ENCODE measurements at places on chromosomes 2 and 18.

DNA sequence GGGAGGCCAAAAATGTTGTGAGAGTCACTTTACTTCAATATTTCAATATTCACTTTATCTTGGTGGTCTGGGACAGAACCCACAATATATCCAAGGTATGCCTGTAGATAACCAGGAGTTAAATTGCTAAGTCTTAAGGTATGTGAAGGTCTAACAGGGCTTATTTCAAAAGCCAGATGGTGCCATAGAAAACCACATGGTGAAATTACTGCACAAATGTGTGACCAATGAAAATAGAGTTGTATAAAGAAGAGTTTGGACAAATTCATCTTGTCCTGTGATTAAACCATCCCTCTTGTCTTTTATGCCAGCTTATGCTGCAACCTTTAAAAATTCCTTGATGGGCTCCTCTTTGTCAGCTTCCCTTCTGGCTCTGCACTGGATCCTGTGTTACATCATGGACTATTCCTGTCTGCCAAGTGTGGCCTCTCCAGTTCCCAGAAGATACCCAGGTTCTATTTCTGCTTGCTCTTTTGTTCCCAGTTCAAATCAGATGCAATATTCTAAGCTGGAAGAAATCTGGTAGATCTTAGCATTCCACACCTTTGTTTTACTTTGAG lies 46.8 kb downstream of the ANTXR1 start:
- DNase-seq = no peak

DNA sequence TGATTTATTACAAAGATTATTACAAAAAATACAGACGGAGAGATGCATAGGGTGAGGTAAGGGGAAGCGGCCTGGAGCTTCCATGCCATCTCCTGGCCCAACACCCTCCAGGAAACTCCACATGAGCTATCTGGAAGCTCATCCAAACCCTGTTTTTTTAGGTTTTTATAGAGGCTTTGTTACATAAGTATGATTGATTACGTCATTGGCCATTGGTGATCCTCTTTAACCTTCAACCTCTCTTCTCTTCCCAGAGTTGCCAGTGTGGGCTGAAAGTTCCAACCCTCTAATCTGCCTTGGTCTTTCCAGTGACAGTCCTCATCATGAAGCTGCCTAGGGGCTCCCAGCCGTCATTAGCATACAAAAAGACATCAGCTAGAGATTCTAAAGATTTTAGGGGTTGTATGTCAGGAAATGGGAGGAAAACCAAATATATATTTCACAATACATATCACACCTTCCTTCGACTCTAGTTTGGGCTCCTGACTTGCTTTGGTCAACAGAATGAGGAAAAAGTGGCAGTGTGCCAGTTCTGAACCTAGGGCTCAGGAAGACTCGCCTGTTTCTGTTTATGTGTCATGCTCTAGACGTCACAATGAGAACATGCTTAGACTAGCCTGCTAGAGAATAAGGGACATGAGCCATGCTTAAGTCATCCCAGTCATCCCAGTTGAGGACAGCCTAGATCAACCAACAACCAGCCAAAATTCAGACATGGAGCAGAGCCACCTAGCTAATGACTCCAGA lies 54.1 kb downstream of the ETAA1 start:
- DNase-seq = no peak

DNA sequence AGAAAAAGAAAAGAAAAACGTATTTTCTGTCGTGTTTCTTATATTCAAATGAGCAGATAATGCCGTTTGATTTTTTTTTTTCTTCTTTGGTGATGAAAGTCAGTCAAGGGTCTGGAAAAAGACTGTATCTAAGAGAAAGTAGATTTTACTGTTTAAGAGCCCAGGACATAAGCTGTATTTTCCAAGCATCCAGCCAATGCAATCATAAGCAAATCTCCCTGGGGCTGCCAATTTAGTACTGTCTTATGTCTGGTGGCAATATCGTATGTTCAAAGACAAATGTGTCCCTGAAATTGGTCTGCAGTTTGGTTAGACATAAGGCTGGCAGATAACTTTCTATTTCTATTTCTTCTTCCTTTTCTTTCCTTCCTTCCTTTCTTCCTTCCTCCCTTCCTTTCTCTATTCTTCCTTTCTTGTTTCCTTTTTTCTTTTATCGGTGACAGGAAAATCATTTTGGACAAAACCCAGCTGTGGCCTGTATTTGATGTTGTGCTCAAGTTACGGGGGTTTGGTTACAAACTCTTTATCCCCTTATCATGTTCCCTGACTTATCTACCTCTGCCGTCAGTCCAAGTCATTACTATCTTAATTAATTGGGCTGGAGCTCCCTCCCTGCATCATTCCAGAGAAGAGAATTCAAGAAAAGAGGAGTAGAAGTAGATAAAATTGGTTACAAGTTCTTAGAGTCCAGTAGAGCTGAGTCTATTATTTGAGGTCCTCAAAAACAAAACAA lies 683.4 kb upstream of the FSHR start:
- no peak for DNase-seq

DNA sequence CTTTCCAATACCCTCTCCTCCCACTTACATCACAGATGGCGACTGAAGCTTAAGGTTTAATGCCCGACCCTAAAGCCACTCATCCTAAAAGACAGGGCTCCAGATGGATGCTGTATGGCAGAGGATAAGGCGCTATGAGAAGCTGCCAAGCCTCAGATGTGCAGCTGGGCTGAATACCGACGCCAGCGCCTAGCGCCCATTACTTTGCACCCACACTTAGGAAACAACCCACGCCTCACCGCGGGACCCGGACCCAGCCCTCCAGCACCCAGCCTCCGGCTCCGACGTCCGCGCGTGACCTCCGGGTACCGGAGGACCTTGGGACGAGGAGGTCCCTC lies 335 bp downstream of the TRAK2 start:
- DNase-seq = no peak

- no peak for DNase-seq
Measured at GRCh38 chr18:69885841-69886531, 61.7 kb downstream of the CD226 start.

- no peak for DNase-seq
Measured at GRCh38 chr2:208350610-208351009, 56.0 kb upstream of the PTH2R start.

DNA sequence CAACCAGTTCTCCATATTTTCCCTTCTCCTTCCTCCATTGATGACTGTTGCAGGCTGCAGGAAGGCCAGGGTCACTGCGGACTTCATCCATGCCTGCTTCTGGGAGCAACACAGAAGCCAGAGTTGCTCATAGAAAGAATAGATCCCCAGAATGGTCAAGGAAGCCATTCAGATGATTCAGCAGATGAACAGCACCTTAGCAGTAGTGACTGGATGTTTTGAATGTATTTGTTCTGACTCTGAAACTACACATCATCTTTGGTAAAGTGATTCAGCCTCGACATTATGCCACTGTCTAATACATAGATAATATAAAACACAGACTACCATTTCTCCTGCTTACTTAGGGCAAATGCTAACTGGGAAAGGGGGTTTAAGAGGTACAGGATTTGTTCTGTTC lies 411.6 kb downstream of the RND3 start:
- no peak for DNase-seq

- DNase-seq = no peak
Measured at GRCh38 chr2:227461811-227462461, 10.0 kb upstream of the AGFG1 start.

DNA sequence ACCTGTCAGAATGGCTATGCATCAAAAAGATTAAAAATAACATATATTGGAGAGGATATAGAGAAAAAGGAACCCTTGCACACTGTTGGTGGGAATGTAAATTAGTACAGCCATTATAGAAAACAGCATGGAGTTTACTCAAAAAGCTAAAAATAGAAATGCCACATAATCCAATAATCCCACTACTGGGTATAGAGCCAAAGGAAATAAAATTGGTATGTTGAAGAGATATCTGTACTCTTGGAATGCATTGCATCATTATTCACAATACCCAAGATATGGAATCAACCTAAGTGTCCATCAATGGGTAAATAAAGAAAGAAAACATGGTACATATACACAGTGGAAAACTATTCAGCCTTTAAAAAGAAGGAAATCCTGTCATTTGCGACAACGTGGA lies 77.2 kb downstream of the C1D start:
- no peak for DNase-seq

DNA sequence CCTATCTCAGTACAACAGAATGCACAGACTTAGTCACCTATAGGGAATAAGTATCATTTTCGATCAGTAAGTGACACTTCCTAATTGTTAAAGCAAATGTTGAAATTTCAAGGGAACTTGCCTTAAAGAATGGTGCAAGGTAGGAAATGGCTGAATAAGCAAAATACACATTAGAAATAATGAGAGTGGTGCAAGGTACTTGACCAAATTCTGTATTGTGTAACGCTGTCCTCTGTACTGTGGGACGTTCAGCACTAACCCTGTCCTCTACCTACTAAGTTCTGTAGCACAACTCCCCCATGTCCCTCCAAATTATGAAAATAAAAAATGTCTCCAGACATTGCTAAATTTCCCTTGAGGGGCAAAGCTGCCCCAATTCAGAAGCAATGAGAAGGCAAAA lies 19.4 kb downstream of the MMADHC start:
- no peak for DNase-seq

DNA sequence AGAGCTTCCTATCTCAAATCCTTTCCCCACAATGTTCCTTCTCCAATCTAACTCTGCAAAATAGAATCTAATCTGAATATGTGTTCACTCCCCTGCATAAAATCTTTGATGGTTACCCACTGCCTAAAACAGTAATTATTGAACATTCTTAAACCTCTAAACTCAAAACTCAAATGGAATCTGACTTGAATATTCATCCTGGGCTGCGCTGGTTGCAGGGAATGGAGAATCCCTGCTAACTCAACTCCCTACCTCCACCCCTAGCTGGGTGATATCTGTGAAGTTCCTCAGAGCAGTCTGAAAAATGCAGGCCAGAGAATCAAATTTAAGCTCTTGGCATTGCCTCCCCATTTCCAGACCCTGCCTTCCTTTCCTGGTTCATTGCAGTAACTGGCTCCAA lies 44.8 kb downstream of the ZNF521 start:
- DNase-seq = no peak

GRCh38 chr2:161169335-161169734 lies 9.1 kb downstream of the TANK start:
- DNase-seq = no peak

GRCh38 chr2:111145951-111146350 lies 25.2 kb downstream of the BCL2L11 start:
- DNase-seq = no peak

GRCh38 chr18:67219821-67220220 lies 296.7 kb downstream of the DSEL start:
- DNase-seq = no peak

DNA sequence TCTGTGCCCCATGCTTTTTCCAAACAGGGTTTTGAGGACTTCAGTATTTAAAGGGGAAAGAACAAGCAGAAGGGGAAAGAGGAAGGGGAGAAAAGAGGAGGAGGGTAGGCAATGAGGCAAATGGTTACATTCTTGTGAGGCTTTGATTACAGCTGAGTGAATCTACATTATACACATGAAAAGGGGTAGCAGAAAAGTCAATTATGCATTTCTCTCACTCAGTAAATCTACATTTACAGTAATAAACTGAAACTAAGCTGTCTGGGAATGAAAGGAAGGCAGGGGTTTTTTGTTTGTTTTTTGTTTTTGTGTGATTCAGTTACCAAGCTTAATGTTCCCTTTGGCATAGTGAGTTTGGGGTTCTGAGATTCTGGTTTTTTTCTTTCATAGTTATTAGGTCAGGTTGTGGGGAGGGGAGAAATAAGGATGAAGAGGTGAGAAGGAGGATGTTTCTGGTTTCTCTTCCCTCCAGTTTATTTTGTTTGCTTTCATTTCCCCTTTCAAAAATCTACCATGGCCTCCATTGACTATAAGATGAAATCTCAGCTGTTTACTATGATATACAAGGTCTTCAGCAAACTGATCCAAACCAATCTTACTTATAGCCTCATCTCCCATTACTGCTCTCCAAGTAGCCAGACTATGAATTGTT lies 18.7 kb downstream of the C18orf63 start:
- no peak for DNase-seq

GRCh38 chr2:72162574-72162973 lies 14.9 kb upstream of the CYP26B1 start:
- DNase-seq = no peak

DNA sequence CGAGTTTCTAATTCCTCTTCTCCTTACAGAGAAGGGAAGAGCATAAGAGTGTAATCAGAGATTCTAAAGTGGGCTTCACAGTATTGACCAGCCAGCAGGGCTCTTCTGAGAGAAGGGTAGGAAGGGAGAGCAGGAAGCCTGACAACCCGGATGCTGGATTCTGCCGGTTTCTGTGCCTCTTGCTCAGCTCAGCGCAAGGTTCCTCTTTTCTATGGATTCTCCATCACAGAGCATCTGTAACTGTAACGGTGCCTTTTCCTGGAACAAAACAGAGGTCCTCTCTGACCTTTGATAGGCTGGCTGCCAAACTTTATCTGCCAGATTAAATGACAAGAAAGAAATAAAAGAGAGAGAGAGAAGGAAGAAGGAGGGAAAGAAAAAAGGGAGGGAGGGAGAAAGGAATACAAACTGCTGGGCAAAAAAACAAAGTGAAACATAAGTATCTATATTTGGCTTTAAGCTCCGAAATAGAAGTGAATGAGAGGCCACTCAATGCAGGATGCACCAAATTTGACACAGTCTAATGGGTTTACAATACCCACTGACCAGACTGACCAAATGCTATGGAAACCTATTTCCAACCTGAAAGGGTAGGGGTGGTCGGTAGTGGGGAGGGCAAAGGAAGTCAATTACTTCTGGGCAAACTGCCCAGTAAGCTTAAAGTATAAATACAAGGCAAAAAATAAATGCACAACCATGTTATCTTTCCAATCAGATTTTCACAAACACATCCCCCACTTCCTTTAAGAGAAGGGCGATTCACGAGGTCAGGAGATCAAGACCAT lies 59.2 kb downstream of the PIEZO2 start:
- no peak for DNase-seq

Data from stimulated activated CD8-positive, alpha-beta memory T cell treated with anti-CD3 and anti-CD28 coated beads, Interleukin-7, amount 100 ng/mL, for 4 hours (primary cell).